GM19239 (cell line): ENCODE measurements at places on chromosomes 2 and 18.

DNA sequence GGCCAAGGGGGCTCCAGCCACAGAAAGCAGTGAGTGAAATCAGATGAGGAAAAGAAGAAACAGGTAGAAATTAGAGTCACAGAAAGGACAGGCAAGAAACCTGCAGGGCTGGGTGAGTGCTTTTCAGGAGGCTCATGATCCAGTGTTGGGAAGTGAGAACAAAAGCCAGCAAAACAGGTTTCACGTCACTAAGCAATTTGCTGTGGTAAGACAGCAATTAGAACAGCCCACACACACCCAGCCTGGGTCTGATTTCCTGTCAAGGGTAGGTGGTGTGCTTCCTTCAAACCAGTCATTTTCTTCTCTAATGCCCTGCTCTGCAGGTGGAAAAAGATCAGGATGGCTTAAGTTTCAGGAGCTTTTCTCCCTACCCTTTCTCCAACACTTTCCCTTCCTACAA, 52.9 kb upstream of the XDH start:
- no peak for DNase-seq

GRCh38 chr2:119179202-119179601, 20.7 kb upstream of the C1QL2 start:
- no peak for DNase-seq

GRCh38 chr18:32802591-32803451, 30.0 kb upstream of the KLHL14 start:
- DNase-seq: no peak

DNA sequence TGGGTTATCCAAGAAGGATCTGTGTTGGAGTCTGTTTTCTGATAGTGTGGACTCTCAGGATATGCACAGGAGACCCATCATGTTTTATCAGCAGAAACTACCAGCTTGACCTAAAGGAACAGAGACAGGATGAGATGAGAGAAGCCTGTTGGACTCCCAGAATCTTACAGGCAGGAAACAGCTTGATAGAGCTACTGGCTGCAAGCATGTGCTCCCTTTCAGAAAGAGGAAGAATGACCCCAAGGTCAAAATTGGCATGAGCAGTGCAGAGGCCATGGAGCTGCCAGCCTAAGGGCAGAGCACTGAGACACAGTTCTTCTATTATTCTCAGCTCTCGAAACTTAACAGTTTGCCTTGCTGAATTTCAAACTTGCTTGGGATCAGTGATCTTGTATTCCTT, 135.2 kb upstream of the NFATC1 start:
- DNase-seq: no peak

DNA sequence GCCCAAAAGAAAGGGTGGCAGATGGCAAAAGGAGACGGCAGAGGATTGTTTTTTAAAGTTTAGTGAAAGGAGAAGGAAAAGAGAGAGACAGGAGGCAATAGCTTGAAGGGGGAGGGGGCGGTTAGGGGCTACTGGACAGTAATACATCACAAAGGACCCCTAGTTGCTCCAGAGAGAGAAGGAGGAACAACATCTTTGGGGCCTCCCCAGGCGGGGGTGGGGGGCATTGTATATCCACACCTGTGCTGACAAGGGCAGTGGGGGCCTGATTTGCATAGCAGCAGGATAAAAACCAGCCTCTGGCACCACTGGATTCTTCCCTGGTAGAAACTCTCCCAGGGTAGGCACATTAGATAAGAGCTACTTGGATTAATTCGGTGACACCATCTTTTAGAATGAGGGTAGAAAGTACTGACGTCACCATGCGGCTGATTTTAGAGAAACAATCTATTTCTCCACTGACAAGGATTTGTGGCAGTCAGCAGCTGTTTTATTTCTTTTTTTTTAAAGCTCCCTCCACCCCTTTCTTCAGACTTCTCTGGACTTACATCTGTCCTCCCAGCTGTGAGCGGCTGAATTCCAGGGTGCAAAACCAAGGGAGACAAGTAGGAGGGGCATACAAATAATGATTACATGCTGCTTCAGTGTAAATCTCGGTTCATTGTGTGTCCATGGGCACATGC, 199.8 kb upstream of the NRP2 start:
- no peak for DNase-seq

- DNase-seq: no peak
Observed at GRCh38 chr2:215921895-215922294, 91.5 kb downstream of the MREG start.

DNA sequence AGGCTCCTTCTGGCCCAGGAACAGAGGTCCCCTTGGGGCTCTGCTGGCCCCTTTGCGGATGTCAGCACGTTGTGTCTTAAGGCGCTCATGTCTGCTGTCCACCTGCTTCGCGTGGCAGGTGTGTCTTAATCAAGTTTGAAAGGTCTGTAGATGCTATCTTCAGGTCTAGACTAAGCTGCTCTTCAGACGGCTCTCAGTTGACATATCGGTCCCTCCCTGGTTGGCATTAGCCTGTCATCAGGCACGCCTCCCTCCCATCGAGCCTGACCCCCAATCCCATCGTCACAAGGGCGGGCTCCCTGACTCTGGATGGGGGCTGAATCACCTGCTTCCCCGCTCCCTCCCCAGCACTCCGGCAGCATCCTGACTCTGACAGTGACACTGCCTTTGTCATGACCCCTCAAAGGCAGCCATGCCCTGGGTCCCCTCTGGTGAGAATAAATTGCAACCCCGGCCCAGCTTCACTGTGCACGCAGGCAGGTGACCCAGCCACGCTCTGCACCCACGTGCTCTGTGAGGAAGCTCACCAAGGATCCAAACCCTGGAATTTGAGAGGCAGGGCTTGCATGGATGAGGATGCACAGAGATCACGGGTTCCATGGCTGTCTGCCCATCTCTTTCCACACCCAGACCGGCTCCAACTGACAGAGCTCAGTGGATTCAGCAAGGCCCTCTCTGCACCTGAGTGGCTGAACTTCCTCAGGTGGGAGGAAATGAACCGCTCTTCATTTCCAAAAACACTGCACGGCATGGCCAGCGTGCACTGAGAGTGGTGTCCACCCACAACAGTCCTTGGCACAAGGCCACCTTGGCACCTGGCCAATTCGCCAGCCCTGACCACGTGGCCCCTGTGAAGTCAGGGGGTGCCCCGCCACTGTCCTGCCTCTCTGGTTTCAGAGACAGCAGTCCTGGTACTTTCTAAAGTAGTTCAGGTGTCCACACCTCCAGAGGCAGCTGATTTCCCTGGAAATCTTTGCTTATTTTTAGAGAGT, 110.2 kb upstream of the GPC1 start:
- DNase-seq: no peak

DNA sequence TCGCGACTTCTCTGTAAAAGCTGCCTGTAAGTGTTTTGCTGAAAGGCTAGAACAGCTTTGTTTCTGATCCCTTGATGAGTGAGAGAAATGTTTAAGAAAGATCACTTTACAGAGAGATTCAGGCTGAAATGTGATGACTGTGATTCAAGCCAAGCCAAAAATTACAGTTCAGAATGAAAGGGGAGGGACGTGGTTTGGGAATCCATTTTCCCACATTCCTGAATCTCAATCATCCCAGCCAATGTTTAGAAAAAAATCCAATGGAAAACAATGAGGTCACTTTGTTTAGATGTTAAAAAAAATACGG, 416.7 kb downstream of the ARHGAP15 start:
- DNase-seq: no peak

GRCh38 chr2:64608867-64609226, 44.9 kb downstream of the SERTAD2 start:
- no peak for DNase-seq

GRCh38 chr2:241981076-241981700, 111.7 kb downstream of the RTP5 start:
- DNase-seq: no peak

DNA sequence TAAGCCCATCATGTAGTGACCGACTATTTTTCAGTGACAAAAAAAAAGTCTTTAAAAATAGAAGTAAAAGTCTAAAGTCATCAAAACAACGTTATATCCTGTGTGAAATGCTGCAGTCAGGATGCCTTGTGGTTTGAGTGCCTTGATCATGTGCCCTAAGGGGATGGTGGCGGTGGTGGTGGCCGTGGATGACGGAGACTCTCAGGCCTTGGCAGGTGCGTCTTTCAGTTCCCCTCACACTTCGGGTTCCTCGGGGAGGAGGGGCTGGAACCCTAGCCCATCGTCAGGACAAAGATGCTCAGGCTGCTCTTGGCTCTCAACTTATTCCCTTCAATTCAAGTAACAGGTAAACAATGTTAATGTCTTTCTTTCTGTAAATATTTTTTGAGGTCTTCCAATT, at the start of gene CD28:
CD28 (plus strand) TSS at position 237 of the 400 bp plus-strand sequence; CDS start at position 295, 58 bp downstream.
- DNase-seq: peak; percentile 73
